ENCODE measurements at places on chromosomes 5 and 9.
A peak's percentile ranks its signal among the peaks of the same experiment; 100 is the strongest.

DNA sequence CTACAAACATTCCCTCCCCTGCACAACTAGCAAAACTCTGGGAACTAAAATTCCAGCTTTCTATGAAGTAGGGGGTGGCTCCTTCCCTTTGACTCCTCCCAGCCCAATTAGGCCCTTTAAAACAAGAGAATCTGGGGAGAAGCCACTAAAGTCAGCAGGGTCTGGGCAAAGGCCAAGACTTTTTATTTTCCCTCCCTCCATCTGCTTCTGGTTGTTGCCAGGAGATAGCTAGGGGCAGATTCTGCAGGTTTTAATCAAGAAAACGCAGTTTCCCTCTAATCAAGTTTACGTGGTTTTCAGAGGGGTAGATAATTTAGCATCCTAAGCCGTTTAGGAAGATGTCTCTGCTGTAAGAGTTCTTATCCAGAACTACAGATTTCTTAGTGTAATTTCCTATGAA lies 114.5 kb upstream of the CDH6 start:
- DNase-seq, result no peak

DNA sequence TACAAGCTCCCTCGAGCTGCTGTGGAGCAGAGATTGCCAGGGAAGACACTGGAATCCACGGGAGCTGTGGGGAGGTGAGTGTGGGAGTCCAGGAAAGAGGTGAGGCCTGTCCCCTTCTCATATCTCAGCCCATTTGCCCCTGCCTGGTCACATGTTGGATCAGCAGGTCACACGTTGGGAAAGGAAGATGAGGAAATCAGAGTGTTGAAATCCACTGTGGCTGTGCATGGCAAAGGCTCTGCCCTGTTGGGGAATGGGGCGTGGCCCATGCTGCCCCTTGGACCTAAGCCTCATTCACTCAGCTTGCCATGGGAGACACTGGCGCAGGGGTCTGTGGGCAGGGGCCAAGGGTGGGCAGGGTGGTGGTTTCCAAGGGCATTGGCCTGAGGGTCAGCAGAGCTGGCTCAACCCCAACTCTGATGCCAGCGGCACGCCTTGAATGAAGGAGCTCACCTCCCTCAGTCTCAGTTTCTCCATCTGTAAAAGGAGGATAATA lies 85.4 kb upstream of the CPEB4 start:
- no peak for DNase-seq

- no peak for DNase-seq
Observed at GRCh38 chr9:133502112-133502511, 22.6 kb downstream of the MYMK start.

DNA sequence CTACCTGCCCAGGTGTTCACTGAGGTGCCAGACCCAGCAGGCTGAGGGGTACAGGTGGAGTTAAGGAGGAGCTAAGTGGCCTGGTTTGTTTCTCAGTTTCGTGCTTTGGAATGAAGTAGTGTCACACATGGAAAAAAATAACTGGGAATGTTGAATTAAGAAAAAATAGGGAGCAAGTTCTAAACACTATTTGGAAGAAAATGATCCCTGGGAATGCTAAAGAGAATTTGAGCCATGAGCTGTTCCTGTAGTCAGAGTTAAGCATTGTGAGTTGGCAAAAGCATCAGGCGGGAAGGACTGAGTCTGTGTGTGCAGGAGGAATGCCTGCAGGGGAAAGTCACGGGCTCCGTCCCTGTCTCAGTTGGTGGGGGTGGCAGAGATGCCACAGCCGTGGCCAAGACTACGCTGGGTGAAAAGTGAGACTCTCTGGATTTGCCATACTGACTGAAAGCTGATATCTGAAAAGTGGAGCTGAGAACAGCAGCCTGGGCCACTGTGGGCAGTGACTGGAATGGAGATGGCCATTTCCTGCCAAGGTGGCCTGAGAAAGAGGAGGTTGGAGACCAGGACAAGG lies 37.0 kb downstream of the SYK start:
- DNase-seq, result no peak

DNA sequence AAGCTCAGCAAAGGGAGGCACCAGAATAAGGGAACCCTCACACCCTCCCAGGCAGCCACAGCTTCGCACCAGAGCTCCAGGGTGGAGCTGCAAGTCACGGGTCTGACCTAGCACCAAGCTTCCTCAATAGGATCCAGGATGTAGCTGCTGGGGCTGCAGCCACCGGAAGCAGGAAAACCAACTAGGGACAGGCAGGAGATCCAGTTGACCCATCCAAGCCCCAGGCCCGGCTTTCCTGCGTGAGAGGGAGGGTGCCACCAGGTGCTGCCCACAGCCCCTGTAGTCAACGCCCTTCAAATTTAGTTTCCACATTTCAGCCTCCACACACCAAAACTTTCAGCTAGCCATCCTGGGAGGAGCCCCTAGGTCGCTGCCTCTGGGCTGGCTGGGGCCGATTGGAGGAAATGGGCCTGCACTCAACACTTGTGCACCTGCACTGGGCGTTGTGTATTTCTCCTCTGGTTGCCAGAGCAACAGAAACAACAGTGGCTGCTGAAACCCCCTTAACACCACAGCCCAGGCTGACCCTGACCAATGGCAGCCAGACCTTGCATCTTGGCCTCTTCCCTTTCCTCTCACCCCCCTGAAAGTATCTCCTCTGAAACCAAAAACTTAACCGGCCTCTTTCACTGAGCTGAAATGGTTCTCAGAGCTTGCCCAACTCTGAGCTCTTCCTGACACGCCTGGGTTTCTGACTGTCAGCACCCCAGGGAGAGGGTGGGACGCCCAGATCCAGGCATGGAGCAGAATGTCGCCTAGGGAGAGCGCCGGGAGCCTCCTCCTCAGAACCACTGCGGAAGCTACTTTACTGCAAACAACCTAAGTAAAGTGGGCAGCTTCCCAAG lies 226.5 kb upstream of the MAP3K1 start:
- DNase-seq, result peak; percentile 34

- no peak for DNase-seq
Observed at GRCh38 chr5:146510559-146511125, 5.3 kb downstream of the GPR151 start.

- no peak for DNase-seq
Observed at GRCh38 chr5:151075698-151076331, 5.0 kb downstream of the TNIP1 start.

DNA sequence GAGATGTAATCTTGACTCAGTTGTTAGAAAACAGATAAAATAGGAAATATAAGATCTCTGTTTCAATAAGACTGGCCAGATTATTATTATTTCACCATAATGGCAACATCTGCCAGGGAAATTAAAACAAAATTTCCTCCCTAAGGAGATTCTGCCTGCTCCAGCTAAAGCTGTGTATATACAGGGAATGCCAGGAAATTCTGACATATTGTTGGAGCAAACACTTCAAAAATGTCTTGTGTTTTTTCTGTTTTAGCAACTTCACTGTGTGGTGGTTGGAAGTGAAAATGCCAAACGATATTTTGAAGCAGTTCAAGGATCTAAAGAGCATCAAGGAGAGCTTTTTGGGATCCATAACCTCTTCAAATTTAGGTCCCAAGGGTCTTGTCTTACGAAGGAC lies 90.8 kb downstream of the ERCC6L2 start:
- DNase-seq, result no peak

- DNase-seq, result peak; percentile 9
Observed at GRCh38 chr5:136141561-136141960, 8.9 kb downstream of the SMAD5 start.

- no peak for DNase-seq
Observed at GRCh38 chr5:64569858-64570257, 64.0 kb downstream of the RGS7BP start.

GRCh38 chr5:763397-763796 lies 21.1 kb downstream of the ZDHHC11B start:
- no peak for DNase-seq

DNA sequence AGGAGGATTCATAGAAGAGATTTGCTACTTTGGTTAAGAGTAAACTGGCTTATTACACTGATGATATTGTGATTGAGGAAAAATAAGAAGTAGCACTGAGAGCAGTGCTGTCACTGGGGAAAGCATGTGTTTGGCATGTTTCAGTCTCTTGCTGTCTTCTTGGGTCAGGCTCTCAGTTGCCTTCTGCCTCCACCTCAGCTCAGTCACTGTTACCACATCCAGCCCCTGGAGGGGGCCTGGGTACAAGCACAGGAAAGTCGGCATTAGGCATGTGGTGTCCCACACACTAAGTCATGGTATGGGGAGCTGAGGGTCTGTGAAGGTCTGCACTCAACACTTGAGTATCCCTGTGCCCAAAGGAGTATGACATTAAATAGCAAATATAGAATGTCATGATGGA lies 958.3 kb upstream of the CDH9 start:
- DNase-seq, result no peak

DNA sequence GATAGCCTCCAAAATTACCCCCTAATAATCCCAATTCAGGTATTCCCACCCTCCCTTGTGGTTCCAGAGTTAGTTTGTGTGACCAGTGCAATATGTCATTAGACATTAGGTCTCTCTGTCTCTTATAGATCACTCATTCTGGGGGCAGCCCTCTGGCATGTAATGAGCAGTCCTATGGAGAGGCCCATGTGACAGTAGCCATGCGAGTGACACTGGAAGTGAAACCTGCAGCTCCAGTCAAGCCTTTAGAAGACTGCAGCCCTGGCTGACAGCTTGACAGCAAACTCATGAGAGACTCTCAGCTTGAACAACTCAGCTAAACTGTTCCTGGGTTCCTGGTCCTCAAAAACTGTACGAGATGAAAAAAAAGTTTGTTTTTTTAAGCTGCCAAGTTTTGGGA lies 54.0 kb upstream of the HSPB3 start:
- DNase-seq, result no peak

All from activated CD4-positive, alpha-beta T cell treated with anti-CD3 and anti-CD28 coated beads, Interleukin-2, Interleukin-4, amounts not matched to agents 100 ng/mL and 50 ng/mL, durations not matched to agents 16 hours and 8 hours (primary cell).